Placental pericyte (primary cell): ENCODE measurements at places on chromosomes 12 and 14. TPM values are rescaled to one million over a fixed set of nuclear protein-coding genes. Genes with fewer than 3 reads are reported as not detected.

TCL1B gene
- not detected in 2 replicates for total RNA-seq

MUCL1 gene
- total RNA-seq: not detected in 2 replicates

KCNK13 gene
- total RNA-seq: under 0.01 TPM in 1 of 2 replicates, not detected in the other

TMEM263 gene
- 107 and 122 TPM in 2 replicates for total RNA-seq

TOMM20L gene
- total RNA-seq: not detected in 2 replicates

GALNT16 gene
- 1.3 and 1.9 TPM in 2 replicates for total RNA-seq

PLEKHD1 gene
- total RNA-seq: under 0.01 TPM in 1 of 2 replicates, not detected in the other

PLA2G1B gene
- not detected in 2 replicates for total RNA-seq

TRIM9 gene
- total RNA-seq: 0.14 TPM in 1 of 2 replicates, not detected in the other

ACOT6 gene
- 0.14 TPM in 1 of 2 replicates, not detected in the other for total RNA-seq

NYNRIN gene
- total RNA-seq: 1.6 and 4.2 TPM in 2 replicates

TCL1A gene
- total RNA-seq: not detected in 2 replicates

GNPTAB gene
- total RNA-seq: 32.6 and 39.8 TPM in 2 replicates

IFT81 gene
- 13.3 and 16.3 TPM in 2 replicates for total RNA-seq

TAS2R8 gene
- total RNA-seq: 0.43 TPM in 1 of 2 replicates, not detected in the other

NGB gene
- not detected in 2 replicates for total RNA-seq

RIPK3 gene
- total RNA-seq: not detected in 2 replicates

GLIPR1L1 gene
- total RNA-seq: not detected in 2 replicates

ANO2 gene
- total RNA-seq: not detected in 2 replicates
